ENCODE measurements at places on chromosomes 7 and 10. TPM values are rescaled to one million over a fixed set of nuclear protein-coding genes. Genes with fewer than 3 reads are reported as not detected.

IQCE gene
- 12.2 TPM for total RNA-seq

IFIT2 gene
- total RNA-seq, result 2.7 TPM

RALA gene
- 66.7 TPM for total RNA-seq

SOSTDC1 gene
- total RNA-seq, result 0.07 TPM

KEL gene
- not detected for total RNA-seq

NOBOX gene
- total RNA-seq, result not detected

AOAH gene
- total RNA-seq, result 0.31 TPM

ELFN1 gene
- total RNA-seq, result 0.10 TPM

DNA sequence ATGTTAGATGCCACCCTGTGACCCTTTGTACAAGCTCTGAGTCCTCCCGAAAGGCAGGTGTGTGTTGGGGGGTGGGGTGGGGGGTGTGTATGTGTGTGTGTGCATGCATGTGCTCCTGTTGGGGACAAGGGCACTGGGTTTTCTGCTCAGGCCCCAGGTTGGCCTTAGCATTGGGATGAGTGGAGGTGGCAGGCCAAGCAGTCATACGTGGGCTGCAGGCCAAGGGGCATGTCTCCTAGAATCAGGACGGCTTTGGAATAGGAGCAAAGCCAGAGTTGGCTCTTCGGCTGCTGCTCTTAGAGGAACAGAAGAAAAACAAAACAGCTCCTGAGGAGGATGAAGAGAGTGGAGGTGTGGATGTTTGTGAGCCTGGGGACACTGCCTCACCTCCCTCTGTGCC lies 26.0 kb downstream of the HSPA12A start:
- DNase-seq, result no peak

- DNase-seq, result no peak
Observed at GRCh38 chr7:138247568-138248333, 171.5 kb downstream of the AKR1D1 start.

- peak; percentile 44 for DNase-seq
Observed at GRCh38 chr7:116911801-116912200, 41.5 kb upstream of the ST7 start.

- no peak for DNase-seq
Observed at GRCh38 chr10:98267069-98267893, 713 bp downstream of the LOXL4 start.

- DNase-seq, result no peak
Observed at GRCh38 chr10:37314350-37314749, 189.0 kb downstream of the ANKRD30A start.

DNA sequence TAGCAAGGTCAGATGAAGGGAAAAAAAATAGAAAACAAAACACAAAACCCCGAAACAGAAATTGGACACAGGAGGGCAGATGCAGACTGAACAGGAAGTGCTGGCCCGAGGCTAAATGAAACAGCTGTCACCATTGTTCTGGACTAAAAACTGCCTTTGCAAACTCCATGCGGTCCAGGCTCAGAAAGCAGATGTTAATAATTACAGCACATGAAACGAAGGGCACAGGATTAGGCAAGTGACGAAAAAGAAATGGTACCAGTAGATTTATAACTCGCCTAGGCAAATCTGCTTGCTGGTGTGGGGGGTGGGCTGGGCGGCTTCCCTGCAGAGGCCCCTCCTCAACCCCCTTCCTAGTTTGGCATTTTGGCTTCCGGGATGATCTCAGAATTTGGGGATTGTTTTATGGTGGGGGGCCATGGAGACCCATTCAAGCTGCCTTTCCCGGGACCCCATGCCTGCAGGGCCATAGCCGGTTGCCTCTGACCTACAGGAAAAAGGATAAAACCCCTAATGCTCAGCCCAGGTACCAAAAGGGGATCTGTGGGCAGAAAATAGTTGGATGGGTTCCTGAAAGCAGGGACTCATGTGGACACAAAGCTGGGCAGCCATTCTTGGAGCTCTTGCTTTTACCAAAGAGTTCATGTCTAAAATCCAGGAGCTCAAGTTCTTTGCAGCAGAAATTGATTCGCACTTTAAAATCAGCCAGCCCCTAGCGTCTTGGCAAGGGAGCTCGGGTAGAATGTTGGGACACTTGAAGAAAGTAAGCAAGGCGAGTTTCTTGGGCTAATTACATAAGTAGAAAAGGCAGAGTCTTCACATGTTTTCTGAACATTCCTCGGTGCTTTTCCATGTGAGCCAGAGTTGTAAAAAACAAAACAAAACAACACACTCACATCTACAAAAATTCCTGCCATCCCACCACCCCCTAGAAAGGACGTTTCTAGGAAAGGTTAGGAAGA lies 39.0 kb upstream of the EMX2 start:
- DNase-seq, result no peak

- no peak for DNase-seq
Observed at GRCh38 chr7:36563706-36564327, 160.5 kb downstream of the AOAH start.

- DNase-seq, result no peak
Observed at GRCh38 chr7:82406937-82407336, 36.6 kb downstream of the CACNA2D1 start.

- DNase-seq, result no peak
Observed at GRCh38 chr10:73799899-73800559, 11.4 kb downstream of the NDST2 start.

- DNase-seq, result no peak
Observed at GRCh38 chr10:86658261-86658741, 4.0 kb downstream of the OPN4 start.

- DNase-seq, result no peak
Observed at GRCh38 chr7:90081621-90082020, 72.6 kb upstream of the STEAP1 start.

DNA sequence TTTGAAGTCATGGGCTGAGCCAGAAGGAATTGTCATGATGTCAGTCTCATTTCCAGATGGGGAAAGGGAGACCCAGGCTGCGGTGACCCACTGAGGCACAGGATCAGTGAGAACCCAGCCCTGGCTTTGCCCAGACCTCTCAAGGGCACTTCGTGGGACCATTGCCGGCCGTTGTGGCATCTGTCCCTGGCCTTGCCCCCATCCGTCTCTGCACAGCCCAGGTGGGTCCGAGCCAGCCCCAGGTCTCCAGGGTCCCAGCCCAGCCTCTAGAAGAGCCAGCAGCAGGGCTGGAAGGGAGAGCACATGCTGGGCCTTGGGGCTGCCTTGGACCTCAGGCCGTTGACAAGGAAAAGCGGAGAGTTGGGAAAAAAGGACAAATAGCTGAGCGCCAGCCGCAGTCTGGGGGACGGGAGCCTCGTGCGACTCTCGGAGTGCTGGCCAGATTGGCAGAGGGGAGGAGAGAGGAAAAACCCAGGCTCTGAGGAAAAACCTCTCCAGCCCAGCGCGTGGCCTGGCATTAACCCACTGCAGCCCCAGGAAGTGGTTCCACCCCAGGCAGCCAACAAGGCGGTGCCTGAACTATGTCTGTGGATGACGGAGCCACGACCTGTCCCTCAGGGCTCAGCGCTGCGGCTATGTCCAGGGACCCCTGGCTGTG lies 30.2 kb downstream of the GRIFIN start:
- DNase-seq, result no peak

DNA sequence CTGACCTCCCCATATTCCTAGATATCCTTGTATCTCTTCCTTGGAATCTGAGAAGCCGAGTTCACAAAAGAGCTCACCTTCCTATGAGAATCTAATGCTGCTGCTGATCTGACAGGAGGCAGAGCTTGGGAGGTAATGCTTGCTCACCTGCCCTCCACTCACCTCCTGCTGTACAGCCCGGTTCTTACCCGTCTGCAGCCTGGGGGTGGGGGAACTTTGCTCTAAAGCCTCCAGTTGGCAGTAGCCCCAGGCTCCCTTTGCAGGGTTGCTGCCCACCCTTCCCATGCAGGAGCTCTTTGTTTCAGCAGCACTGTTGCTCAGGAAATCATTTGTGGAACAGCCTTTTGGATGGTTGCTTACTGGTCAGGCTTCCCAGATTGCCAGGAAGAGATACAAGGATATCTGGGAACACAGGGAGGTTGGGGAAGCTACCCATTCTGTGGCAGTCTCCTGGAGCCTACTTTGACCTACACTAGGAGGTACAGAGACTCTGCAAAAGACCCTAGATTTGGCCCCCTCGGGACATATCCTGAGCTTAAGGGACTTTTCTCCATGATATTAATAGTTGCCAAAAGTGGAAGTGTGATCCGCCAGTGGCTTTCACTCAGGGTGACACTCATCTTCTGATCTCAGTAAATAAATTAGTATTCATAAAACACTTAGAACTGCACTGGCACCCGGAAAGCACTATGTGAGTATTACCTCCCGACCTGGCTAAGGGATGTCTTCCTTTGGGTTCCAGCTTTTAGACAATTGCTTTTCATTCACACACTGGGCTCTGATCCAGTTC lies 363.7 kb upstream of the PODXL start:
- no peak for DNase-seq

DNA sequence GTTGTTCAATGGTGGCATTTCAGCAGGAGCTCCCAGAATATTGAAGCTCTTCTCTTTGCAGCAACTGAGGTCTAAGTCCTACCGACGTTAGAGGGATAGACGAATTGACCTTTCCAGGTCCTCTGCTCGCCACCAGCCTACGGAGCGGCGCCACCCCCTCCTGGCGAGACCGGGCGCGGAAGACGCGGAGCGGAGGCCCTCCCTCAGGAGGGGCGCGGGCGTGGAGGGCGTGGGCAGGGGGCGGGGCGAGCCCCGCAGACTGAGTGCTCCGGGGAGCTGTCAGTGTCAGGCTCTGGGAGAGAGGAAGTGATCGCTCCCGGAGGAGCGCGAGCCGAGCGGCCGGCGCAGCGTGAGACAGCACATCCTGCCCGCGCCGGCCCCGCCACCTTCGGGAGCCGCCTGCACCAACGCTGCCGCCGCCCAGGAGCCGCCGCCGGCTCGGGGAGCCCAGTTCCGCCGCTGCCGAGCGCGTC lies at the start of gene DYNC1I1:
Gene DYNC1I1 (plus strand): TSS at position 257 of the 473 bp plus-strand sequence. CDS start 32,176 bp downstream, outside the sequence.
- DNase-seq, result peak; percentile 26

- DNase-seq, result no peak
Observed at GRCh38 chr7:142638581-142638980, 110.7 kb upstream of the PRSS1 start.

GRCh38 chr10:49632406-49633317 lies 18.8 kb downstream of the CHAT start:
- DNase-seq, result peak; percentile 82

DNA sequence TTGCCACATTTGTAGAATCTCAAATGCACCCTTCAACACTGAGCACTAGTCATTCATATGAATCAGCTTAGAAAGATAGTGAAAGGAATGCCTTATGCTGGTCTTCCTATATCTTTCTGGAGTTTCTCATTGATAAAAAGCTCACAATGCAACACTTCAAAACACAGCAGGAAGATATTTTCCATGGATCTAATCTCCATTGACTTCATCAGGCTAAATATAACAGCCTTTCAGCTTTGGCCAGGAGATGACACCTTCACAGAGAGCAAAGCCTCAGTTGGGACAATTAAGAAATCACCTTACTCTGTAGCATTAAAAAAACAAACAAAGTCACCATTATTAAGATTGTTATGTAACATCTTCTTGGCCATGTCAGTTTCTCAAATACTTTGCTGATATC lies 6.7 kb downstream of the NRP1 start:
- no peak for DNase-seq

GRCh38 chr10:119161680-119162451 lies 3.6 kb downstream of the SFXN4 start:
- no peak for DNase-seq

DNA sequence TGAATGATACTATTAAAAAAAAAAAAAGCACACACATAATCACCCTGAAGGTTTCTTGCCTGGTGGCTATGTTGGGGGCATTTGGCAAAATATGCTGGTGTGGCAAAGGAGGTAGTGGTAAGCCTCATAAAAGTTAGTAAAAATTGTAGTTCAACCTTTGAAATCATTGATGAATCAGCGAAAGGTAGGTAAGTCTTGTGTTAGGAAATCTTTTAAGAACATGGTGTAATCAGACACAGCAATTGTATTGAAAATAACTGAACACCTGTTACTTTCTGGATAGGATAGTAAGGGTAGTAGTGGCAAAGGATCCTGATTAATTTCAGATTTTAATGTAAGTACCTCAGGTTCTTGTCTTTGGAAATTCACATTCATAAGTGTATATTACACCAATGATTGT lies 40.9 kb downstream of the CALML5 start:
- no peak for DNase-seq

GRCh38 chr7:131095346-131095745 lies 232.3 kb upstream of the MKLN1 start:
- no peak for DNase-seq
